ENCODE measurements at places on chromosomes 5 and 9. TPM values are rescaled to one million over a fixed set of nuclear protein-coding genes. Genes with fewer than 3 reads are reported as not detected.

DNA sequence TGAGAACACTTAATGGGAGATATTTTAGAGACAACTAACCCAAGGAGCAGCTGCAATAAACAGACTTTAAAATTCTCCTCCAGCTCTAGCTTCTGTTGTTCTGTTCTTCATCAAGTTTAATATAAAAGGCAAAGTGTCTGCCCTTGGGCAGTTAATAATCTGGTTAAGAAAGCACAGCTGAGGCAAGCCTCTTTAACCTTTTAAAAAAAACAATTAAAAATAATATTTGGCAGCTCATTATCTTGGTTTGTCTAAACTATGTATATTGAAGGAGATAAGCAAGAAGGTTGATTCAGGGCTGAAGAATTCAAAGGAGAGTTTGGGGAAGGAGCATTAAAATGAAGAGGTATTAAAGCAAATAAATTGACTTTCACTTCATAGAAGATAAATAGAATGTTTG is 75.4 kb downstream of the TSSK1B start:
- no peak for DNase-seq

FAM219A gene
- total RNA-seq: 37.5 TPM

- peak; percentile 91 for DNase-seq
Observed at GRCh38 chr5:533243-533954, 9.2 kb upstream of the SLC9A3 start.

DNA sequence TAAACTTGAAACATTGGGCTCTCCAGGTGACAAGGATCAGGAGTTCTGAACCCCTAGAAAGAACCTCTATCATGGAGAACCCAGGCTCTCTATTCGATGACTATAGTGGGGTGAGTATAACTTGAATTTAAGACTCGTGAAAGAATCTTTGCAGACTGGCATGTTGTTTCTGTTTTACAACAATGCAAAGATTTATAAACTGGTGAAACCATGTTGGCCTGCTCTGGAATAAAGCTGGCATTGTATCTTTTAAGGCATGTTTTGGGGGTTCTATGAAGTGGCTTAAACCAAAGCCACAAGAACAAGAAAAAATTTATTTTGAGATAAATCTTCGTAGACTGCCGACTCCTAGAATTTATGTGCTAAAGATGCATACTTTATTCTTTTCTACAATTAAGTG is 9.8 kb upstream of the GDNF start:
- DNase-seq: no peak

DNA sequence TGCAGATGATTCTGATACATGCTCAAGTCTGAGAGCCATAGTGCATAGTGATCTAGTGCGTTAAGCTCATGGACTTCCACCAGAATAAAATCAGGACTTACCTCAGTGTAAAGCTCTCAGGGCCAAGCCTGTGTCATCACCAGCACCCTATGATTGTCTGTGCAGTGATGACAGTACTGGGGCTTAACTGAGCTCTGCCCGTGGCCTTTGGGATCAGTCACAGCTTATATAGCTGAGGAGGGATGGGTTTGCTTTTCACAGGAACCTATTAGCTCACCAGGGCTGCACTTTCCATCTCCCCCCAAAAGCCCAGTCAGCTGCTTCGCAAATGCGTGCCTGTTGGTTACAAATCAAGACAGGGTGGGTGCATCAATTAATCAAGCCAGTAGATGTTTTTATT is 246.9 kb downstream of the NR3C1 start:
- DNase-seq: no peak

GRCh38 chr9:113650207-113651131 is 186.9 kb downstream of the RGS3 start:
- no peak for DNase-seq

GRCh38 chr5:134086225-134086942 is 28.1 kb upstream of the TCF7 start:
- peak; percentile 9 for DNase-seq

PAEP gene
- not detected for total RNA-seq

DNA sequence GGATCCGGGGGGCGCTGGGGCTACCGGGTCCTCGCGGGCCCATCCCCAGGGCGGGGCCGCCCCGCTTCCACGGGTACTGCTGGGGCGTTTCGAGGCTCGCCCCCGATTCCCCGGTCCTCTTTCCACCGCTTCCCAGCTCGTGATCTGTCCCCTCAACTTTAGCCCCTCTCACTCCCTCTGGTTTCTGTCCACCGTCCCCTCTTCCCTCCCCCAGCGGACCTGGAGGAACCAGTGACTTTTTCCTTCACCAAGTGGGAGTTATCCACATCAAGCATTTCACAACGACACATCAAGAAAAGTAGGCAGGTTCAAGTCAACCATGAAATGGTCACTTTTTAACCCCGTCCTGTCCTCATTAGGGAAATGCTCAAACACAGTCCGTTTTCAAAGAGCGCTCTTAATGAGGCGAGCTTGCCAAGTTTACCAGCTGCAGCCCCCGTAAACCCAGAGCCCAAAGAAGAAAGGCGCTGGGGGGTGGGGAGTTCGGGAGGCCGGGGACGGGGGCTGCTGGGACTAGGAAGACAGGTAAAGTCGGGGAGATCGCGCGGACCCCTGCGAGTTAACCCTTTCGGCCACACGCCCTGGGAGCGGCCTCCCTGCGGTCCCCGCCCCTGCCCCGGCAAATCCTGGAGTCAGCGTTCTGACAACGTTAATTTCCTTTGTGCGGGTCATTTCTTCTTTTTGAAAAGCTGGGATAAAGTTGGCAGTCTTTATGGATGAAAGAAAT is 2.1 kb upstream of the NFIB start:
- no peak for DNase-seq

GRCh38 chr9:37029776-37030610 is 4.1 kb downstream of the PAX5 start:
- no peak for DNase-seq

BRINP1 gene
- total RNA-seq: not detected

GRCh38 chr9:85743275-85744128 is 1.7 kb upstream of the AGTPBP1 start:
- no peak for DNase-seq

GRCh38 chr5:176654856-176655255 is 7.6 kb downstream of the TSPAN17 start:
- DNase-seq: no peak

GRCh38 chr9:18826248-18826647 is 206.8 kb downstream of the SAXO1 start:
- DNase-seq: no peak

UGT3A1 gene
- not detected for total RNA-seq

DNA sequence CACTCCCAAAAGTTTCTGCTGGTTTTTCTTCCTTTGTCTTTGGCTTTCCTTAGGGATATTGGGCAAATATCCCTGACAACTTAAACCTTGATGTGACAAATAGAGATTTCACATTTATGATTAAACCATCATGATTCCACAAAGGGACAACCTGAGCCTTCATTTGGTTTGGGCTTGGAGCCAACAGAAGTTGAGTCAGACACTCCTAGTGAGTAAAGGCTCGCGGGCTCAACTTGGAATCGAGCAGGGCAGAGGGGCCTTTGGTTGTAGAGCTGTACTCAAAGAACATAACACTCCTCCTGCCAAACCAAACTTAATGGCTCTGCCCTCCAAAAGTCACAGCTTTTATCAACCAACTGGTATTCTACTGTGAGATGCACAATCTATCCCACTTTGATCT is 290.2 kb upstream of the MAP3K1 start:
- no peak for DNase-seq

GRCh38 chr9:133387680-133388079 is 11.5 kb downstream of the STKLD1 start:
- no peak for DNase-seq

GRCh38 chr5:171702135-171702770 is 83.4 kb upstream of the SMIM23 start:
- no peak for DNase-seq

LVRN gene
- 0.46 TPM for total RNA-seq

DNA sequence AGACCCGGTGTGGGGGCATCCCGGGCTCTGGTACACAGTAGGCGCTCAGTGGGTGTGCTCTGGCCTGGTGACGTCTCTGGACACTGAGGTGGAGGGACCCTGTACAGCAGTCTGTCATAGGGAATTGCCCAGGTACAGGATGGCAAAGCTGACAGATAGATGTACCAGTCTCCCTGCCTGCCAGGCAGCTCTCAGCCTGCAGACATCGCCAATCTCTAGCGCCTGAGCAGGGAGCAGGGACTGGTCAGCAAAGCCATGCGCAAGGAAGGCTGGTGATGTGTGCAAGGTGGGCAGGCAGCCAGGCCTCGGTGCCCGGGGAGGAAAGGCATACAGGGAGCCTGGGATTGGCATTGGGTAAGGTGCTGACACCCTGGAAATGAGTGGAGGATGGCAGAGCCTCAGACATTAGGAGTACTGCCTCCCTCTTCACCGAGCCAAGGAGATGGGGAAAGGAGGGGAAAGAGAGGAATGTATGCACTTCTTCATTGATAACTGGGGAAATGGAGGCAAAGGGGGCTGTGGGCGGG is 33.9 kb upstream of the BRD3 start:
- DNase-seq: no peak

- no peak for DNase-seq
Observed at GRCh38 chr5:78858364-78858763, 126.7 kb downstream of the ARSB start.

ZBED3 gene
- 15.8 TPM for total RNA-seq

- no peak for DNase-seq
Observed at GRCh38 chr5:177330991-177331842, 19.5 kb upstream of the MXD3 start.

ELP1 gene
- total RNA-seq: 24.3 TPM

OTULINL gene
- 4.3 TPM for total RNA-seq

MYOZ3 gene
- 3.3 TPM for total RNA-seq

GMCL2 gene
- not detected for total RNA-seq

DNA sequence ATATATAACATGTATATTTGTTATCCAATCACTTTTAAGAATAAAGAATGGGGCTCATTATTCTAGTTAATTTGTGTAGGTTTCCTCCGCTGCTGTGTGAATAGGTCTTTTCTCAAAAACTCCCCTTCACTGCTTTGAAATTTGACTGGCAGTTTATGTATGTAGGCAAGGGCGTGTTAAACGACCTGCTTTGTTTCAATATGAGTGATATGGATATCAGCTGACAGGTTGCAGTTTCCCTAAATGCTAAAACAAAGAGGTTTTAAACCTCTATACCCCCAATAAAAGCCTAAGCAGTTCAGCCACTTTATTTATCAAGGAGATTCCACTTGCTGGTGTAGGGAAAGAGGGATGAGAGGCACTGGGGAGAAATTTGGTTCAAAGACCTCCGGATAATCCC is 159.6 kb downstream of the TMEM167A start:
- no peak for DNase-seq

ADAMTSL1 gene
- total RNA-seq: 1.0 TPM

- no peak for DNase-seq
Observed at GRCh38 chr5:41127967-41128690, 57.0 kb upstream of the MROH2B start.

GRCh38 chr5:33180900-33181299 is 259.9 kb upstream of the TARS1 start:
- DNase-seq: no peak

DNA sequence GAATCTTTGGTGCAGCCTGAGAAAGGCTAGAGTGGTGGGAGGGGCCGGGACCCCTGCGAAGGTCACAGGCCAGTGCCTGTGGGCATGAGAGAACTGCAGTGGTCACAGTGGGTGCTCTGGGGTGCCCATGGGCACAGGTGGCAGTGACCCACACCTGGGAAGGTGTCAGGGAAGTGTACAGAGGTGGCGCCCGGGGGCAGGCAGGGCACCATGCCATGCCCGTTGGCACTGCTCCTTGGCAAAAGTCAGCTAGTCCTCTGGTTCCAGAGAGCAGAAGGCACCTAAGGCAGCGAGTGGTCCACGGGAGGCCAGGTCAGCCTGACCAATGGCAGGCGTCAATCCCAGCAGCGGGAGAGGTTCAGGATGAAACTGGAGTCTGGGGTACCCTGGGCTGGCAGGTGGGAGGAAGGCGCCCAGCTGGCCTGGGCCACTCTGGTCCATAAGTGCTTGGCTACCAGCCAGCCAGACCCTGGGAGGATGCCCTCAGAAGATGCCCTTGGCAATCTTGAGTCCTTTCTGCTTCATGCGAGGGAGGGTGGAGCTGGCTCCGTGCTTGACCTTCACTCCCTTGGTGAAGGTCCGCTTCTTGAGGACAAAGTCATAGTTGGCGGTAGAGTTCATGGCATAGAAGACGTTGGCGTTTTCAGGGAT is 22.8 kb downstream of the RALGDS start:
- peak; percentile 77 for DNase-seq

DNA sequence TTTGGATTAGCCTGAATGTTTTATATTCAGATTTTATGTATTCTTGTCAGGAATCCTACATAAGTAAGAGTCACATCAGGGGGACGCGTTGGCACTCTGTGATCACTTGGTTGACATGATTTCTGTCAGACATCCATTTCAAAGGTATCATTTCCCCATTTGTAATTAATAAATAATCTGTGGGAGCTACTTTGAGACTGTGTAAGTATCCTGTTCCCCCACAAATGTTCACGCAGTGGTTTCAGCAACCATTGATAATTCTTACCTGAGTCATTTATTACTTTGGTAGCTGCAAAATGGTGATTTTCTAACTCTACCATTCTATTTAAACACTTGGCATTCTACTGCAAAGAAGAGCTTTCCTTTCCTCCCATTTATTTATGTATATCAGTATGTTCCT is 56.9 kb upstream of the TBC1D2 start:
- DNase-seq: no peak

IFNE gene
- not detected for total RNA-seq

ZNF608 gene
- 36.3 TPM for total RNA-seq

PCDHB10 gene
- 4.3 TPM for total RNA-seq

DNA sequence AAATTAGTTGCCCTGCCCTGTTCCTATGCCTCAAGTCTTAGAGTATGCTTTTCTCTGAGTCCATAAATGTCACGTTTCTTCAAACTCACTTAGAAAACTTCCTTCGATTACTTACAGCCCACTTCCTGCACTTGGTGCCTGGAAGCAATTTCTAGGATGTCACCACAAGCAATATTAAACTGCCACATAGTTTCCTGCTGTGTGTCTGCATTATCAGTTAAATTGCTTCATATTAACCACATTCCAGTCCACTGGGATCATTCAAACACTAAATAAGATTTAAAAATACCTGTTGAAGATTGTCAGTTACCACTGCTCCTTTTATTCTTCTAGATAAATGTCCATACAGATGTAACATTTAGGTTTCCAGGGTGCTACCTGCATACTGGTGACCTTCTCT is 4.1 kb downstream of the DENND1A start:
- no peak for DNase-seq

DNA sequence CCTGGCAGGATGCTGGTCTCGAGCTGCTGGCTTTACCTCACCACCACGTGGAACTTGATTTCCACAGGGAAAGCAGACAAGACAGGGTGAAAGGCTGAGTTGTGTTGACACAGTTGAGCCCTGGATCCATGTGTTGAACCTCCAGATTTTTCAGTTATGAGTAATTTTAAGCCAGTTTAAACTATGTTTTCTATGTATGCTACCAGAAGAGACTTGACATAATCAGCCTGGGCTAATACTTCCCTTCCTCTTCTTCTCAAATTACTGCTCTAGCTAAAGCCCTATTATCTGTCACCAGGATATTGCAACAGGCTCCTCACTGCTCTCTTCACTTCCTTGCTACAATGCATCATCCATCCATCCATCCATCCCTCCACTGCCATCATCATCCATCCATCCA is 12.0 kb upstream of the PHYKPL start:
- no peak for DNase-seq

All from chondrocyte (in vitro differentiated cells).